Cardiac muscle cell (in vitro differentiated cells and primary cell): ENCODE measurements at places on chromosomes 3 and 15. TPM values are rescaled to one million over a fixed set of nuclear protein-coding genes. Genes with fewer than 3 reads are reported as not detected.

GRCh38 chr3:152623286-152623911 lies 211.5 kb upstream of the P2RY1 start:
- H3K4me1 ChIP-seq, result peaks cover 4% of the 10 kb centered on the region
- H3K4me3 ChIP-seq, result no peak overlapping the region
- no peaks in the 10 kb centered on the region for H3K36me3 ChIP-seq
- peak; percentile 78 for DNase-seq
- no peaks in the 10 kb centered on the region for H3K27me3 ChIP-seq
- no peak overlapping the region for H3K27ac ChIP-seq

DNA sequence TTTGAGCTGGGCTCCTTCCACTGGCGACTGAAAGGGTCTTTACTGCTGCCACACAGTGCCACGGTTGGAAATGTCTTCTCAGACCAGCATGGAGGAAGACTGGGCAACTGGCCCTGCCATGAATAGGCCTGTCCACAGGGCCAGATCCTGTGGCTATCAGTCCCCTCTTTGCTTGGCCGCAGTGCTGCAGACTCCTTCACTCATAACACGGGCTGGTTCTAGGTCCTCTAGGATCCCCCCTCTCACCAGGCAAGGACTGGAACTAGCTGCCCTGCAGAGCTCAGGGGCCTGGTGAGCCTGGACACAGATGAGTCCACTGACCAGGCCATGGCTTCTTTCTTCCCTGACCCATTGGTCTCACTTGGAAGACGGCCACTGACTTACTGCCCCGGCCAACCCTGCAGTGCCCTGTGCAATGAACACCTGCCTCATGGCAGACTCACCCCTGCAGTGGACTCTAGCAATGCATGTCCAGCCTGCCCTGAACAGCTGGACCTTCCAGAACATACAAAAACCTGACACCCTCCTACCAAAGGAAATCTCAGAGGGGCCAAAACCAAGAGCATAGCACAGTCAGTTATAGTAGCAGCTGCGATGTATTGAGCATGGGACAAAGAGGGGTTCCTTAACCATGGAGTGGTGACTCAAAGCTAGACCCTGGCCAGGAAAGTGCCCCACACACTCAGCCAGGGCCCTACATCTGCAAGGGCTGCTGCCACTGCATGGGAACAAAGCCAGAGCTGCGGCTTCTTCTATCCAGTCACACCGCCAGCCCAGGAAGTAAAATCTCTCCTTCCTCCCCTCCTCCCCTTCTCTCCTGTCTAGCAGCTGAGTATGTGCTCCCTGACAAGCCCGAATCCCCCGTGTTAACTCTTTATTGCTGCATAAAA lies 72.1 kb upstream of the ITGA11 start:
- no peak overlapping the region for H3K27ac ChIP-seq
- no peak for DNase-seq
- no peak overlapping the region for H3K4me3 ChIP-seq
- H3K27me3 ChIP-seq, result no peaks in the 10 kb centered on the region
- H3K36me3 ChIP-seq, result no peaks in the 10 kb centered on the region

SAXO2 gene
- total RNA-seq, result 7.0 and 9.3 TPM in 2 replicates

- H3K4me1 ChIP-seq, result peaks cover 3% of the 10 kb centered on the region
- H3K27me3 ChIP-seq, result peaks cover 64% of the 10 kb centered on the region
- no peaks in the 10 kb centered on the region for H3K36me3 ChIP-seq
These were observed at the start of gene LRRN1 for GRCh38 chr3:3799173-3800079. Gene LRRN1 (plus strand): TSS chr3:3799431. CDS start chr3:3844642, 45,211 bp downstream.

TMEM207 gene
- not detected in 2 replicates for total RNA-seq

GRCh38 chr15:51093839-51094605 lies 684 bp downstream of the TNFAIP8L3 start:
- no peaks in the 10 kb centered on the region for H3K4me1 ChIP-seq
- H3K4me3 ChIP-seq, result peak overlapping the region; percentile 36
- H3K36me3 ChIP-seq, result no peaks in the 10 kb centered on the region
- no peak overlapping the region for H3K27ac ChIP-seq
